ENCODE measurements at places on chromosomes 4 and X. TPM values are rescaled to one million over a fixed set of nuclear protein-coding genes. Genes with fewer than 3 reads are reported as not detected.

- no peaks in the 10 kb centered on the region for H3K27me3 ChIP-seq
- H3K27ac ChIP-seq: no peak overlapping the region
- no peak for DNase-seq
Measured at GRCh38 chrX:41759817-41760216, 35.8 kb downstream of the GPR82 start.

DNA sequence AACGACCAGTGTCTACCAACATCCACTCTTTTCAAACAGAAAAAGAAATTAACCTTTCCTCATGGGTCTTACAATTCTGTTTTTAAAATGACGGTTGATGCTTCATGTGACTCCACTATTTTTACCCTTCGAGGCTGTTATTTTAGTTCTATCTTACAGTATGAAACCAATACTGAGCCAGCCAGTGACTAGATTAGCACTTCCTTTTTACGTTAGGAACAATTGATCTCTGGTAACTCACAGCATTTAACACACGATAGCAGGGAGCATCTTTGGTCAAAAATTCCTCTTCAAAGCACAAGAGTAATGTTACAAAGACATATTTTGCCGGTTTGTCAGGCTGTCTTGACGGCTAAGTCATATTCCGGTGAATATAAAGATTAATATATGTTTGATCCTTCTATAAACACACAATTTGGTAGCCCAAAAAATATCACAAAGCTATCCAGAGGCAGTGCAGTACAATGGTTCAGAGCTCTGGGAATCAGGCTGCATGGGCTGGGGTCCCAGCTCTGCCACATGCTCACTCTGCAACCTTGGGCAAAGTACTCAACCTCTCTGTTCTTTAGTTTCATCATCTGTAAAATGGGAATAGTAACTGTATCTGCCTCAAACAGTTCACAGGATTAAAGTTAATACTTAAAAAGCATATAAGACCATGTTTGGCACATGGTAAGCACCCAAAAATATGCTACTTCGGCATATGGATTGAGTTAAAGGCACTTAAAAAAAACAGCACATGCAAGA lies 62.9 kb upstream of the TXK start:
- no peaks in the 10 kb centered on the region for H3K36me3 ChIP-seq
- H3K4me1 ChIP-seq: no peaks in the 10 kb centered on the region
- H3K27me3 ChIP-seq: peaks cover 16% of the 10 kb centered on the region
- no peak for DNase-seq
- H3K4me3 ChIP-seq: no peak overlapping the region
- H3K27ac ChIP-seq: no peak overlapping the region

DNA sequence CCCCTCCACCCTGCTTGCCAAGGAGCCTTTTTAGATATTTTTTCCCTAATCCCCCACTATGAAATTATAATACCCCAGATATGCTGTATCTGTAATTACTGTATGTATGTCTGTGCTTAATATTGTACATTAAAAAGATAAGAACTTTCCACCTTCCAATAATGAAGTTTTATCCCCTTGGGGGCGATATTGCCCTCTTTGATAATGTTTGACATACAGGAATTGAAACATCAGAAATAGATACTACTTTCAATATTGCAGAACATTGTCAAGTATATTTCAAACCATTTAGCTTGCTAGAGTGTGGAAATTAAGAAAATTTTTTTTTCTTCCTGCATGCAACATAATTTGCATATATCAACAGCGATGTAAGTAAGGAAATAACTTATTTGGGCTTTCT lies 58.9 kb downstream of the NAF1 start:
- no peaks in the 10 kb centered on the region for H3K4me1 ChIP-seq
- H3K36me3 ChIP-seq: no peaks in the 10 kb centered on the region
- no peak overlapping the region for H3K4me3 ChIP-seq
- H3K27me3 ChIP-seq: no peaks in the 10 kb centered on the region
- DNase-seq: no peak

DNA sequence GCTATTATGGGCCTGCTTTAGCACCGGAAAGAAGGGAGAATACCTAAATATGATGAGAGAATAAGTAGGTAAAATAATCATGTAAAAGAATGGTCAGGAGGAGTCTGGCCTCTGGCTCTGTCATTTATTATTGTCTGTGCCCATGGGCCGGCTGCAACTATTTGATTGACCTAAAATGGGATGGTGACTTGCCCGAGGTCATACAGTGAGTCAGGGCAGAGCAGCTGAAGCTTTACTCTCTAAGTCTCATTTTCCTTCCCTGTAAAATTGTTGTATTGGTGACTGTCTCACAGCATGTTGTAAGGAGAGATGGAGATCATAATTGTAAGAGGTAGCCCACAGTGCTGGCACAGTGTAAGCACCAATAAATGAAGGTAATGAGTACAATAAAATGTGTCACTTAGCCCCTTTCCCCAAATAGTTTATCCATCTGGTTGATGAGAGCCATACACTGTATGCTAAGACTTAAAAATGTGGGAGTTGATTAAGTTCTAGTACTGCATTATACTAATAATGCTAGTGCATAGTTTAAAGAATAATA lies 39.6 kb downstream of the RUFY3 start:
- no peaks in the 10 kb centered on the region for H3K27me3 ChIP-seq
- no peak overlapping the region for H3K27ac ChIP-seq
- H3K36me3 ChIP-seq: peaks cover 29% of the 10 kb centered on the region
- peaks cover 17% of the 10 kb centered on the region for H3K4me1 ChIP-seq

The OTUD6A gene
- total RNA-seq: not detected

The TLR1 gene
- 2.4 TPM for total RNA-seq

The MND1 gene
- total RNA-seq: 2.7 TPM
